ENCODE measurements at places on chromosomes 7 and 10. TPM values are rescaled to one million over a fixed set of nuclear protein-coding genes. Genes with fewer than 3 reads are reported as not detected.

GRCh38 chr7:129462420-129462819, 28.2 kb downstream of the STRIP2 start:
- DNase-seq = no peak

Gene TUBAL3
- total RNA-seq = 0.11 TPM

DNA sequence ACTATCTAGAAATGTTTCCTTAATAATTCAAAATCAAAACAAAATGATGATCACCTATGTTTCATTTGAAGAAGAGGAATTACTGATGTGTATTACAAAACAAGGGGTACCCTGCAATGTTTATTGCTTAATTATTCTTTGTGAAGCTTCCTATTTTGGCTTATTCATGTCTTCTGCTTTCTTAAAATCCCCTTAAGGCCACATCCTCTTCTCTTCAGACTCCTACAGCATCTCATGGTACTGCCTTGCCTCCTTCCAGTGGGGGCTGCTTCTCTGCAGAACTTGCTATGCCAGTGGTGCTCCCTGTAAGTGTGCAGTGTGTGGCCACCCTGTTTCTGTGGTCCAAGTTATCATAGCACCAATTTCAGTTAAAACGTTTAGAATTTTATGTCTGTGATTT, 35.0 kb downstream of the CCDC146 start:
- no peak for DNase-seq

- DNase-seq = no peak
Measured at GRCh38 chr10:70784471-70784870, 706 bp downstream of the TBATA start.

- no peak for DNase-seq
Measured at GRCh38 chr10:119131512-119132240, 27.8 kb downstream of the DENND10 start.

GRCh38 chr10:132847416-132847777, 61.5 kb upstream of the NKX6-2 start:
- DNase-seq = no peak

Gene GARIN1A
- 1.8 TPM for total RNA-seq
